ENCODE measurements at places on chromosomes 1 and 21.

DNA sequence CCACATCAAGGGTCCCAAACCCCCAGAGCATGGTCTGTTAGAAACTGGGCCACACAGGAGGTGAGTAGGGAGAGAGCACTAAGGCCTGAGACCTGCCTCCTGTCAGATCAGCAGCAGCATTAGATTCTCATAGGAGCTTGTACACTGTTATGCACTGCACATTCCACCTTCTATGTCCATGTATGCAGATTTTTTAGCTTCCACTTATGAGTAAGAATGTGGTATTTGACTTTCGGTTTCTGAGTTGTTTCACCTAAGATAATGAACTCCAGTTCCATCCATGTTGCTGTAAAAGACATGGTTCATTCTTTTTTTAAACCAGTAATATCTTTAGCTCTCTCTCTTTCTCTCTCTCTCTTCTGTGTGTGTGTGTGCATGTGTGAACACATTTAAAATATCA is 663 bp upstream of the GBP6 start:
- no peak for DNase-seq

GRCh38 chr21:17491716-17492414 is 21.0 kb upstream of the CXADR start:
- DNase-seq, result no peak

GRCh38 chr1:84298684-84299535 is 2.6 kb upstream of the SAMD13 start:
- DNase-seq, result peak; percentile 2

- no peak for DNase-seq
Observed at GRCh38 chr1:77680173-77680572, 2.3 kb downstream of the ZZZ3 start.

DNA sequence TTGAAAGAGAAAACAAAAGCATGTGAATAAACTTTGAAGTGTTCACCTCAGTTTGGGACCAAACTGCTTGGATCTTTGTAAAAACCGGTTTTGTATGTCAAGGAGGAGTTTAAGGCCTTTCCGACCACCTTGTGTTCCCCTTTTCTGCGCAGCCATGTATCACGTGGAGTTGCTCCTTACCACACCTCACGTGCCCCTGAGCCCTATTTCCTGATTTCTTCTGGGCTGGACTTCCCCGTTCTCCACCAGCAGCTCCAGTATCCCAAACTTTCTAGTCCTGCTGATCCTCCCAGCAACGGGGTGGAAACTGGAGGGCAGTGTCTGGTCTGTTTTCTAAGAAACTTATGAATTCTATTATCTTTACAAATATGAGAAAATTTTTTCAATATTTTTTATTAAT is 1.6 kb upstream of the SH3D21 start:
- DNase-seq, result no peak

DNA sequence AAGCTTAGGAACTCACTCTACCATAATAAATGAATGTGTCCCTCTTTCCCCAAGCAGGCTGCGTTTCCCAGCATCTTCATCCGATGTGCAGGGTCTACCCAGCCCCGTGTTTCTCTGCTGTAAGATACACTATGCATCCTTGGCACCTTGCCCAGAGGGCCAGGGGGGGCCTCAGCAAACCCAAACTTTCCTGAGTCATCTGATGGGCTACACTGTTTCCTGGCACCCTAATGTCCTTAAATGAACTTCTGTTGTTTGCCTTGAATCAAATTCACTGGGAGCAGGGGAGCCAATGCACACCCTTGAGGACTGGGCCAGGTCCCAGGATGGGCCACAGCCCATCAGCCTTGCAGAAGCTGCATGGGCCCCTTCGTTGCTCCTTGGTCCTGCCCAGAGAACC is 145.5 kb downstream of the IGSF21 start:
- DNase-seq, result no peak

DNA sequence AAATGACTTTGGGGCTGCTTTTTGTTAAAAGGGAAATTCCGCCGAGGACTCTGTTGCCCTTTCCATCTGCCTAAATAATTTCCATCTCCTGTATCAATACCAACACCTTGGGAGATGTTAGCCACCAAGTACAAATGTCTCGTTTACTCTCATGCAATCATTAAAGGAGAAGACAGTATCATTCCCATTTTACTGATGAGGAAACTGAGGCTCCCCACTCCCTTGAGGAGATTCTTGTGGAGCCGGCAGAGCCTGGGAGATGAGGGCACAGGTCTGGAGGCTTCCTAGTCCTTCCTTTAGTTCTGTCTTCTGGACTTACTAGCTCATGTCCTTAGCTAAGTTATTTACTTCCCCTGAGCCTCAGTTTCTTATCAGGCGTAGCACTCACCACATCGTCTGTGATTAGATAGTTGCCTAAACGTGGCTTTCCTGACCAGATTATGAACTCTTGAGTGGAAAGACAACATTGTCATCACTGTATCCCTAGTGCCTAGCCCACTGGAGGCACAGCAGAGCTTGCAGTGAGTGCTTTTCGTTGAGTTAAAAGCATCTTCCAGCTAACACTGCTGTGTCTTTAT is 81.6 kb downstream of the ADSS2 start:
- no peak for DNase-seq

DNA sequence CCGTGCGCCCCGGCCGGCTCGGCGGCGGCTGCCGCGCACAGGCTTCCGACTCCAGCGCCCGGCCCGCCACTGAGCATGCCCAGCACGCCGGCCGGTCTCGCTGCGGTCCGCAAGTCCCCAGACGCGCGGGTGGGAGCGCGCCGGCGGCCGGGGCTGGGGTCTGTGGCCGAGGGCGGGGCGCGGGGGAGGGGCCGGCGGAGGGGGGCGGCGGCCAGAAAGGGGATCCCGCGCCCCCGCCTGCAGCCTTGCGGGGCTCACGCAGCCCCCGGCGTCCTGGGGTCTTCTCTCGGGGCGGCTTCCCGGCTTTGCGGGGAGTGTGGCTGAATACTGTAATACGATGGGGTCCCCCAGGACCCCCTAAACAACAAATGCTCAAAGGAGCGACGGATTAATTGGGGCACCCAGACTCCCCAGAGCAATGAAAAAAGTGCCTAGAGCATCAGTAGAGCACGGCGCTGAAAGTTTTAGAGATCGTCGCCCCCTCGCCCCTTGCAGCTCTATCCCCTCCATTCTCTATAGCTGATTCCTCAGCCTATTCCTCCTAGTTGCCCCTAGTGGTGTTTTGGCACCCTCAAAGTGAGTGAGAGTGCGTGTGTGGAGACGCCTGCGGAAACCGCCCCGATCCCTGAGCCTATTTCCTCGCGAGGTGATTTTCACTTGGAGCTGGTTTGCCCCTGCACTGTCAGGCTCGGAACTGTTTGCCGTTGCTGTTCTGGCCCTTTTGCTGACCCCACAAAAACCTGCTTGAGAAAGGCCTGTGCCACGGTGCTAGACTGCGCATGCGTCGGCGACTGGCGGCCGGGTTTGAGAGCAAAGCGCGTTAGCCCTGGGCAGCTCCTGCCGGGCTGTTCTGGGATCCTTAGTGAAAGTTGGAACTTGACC is at the start of gene VAV3:
TSS of gene VAV3 (minus strand) at position 71 of the 882 bp plus-strand sequence. CDS start 311 bp downstream, outside the sequence.
- peak; percentile 11 for DNase-seq

- DNase-seq, result no peak
Observed at GRCh38 chr1:29478879-29479278, 242.6 kb downstream of the PTPRU start.

DNA sequence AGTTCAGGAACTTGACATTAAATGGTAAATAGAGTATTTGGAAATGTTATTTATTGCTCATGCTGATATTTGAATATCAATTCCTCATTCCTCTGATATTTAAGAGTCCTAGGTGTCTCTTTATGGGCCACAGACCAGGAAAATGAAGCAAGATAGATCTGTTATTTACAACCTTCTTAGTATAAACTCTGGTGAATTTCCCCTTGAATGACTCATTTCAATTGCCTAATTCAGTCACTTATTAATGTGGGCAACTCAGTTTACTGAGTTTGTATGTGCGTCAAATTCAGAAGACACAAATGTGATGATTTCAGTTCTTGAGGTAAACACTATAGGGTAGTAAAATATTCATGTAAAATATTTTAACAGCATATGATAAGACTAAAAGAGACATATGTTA is 1404.4 kb upstream of the PRMT6 start:
- DNase-seq, result no peak

- no peak for DNase-seq
Observed at GRCh38 chr1:156803086-156803851, 13.4 kb downstream of the SH2D2A start.

GRCh38 chr21:43603641-43604504 is 55.4 kb downstream of the HSF2BP start:
- no peak for DNase-seq

DNA sequence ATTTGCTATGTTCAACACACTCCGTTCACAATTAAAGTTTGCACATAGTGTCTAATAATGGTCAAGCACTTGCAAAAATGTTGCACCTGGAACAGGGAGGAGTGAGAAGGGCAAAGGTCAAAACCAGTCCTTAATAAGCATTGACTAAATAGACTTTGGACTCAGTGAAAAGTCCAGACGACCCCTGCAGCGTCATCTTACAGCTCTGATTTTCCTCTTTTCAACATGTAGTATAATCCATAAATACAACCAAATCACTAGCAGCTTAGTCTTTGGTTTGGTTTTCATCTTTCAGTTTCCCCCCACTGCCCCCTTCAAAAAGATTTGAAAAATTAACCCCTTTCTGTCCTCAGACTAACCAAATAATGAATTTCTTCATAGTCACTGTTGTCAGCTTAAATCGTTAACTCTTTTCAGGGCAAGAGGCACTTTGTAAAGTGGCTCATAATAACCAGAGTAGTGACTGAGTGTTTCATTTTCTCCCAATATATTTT is 290.3 kb downstream of the PTPRC start:
- no peak for DNase-seq

GRCh38 chr1:168609741-168610510 is 33.5 kb downstream of the XCL1 start:
- no peak for DNase-seq

DNA sequence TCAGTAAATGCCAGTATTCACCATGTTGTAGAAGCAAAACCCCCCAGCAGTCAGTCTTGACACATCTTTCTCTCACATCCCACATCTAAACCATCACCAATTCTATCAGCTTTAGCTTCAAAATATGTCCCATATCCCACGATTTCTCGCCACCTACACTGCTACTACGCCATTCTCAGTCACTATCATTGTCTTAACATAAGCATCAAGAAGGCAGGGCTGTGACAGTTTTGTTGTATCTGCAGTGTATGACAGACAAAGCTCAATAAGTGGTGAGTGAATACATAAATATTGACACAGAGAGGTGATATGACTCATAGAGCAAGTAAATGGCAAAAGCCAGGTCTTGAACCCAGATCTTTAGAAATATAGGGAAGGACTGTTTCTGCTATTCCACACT is 59.9 kb downstream of the JAK1 start:
- no peak for DNase-seq

DNA sequence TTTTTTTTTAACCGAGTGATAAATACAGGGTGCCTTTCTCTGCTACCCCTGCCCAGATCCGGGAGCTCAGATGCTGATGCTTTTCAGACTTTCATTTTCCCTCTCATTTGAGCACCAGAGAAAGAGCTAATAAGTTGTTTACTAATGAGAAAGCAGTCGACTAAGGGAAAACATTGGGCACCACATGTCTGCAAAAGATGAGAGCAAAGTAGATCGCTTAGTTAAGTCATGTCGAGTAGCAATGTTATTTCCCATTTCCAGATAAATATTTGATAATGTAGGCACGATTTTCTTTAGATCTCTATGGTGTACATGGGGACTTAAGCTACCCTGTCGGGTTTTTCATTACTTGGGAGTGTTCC is 1.2 kb downstream of the PKN2 start:
- no peak for DNase-seq

DNA sequence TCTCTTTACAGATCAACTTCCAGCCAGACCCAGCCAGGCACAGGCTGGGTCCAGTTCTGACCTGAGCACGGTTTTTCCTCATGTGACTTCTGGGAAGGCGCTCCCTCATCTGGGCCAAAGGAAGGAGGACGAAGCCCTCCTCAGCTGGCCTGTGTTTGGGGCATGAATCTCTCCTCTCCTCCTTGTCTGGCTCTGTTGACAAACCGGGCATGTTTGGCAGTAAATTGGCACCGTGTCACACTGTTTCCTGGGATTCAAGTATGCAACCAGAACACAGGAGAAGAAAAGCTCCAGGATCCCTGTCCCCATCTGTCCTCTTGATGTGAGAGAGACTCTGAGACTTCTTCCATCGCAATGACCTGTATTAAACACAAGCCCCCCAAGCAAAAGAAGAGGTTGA is 18.3 kb downstream of the NECAP2 start:
- no peak for DNase-seq

GRCh38 chr1:101262630-101263348 is 26.0 kb downstream of the S1PR1 start:
- no peak for DNase-seq

DNA sequence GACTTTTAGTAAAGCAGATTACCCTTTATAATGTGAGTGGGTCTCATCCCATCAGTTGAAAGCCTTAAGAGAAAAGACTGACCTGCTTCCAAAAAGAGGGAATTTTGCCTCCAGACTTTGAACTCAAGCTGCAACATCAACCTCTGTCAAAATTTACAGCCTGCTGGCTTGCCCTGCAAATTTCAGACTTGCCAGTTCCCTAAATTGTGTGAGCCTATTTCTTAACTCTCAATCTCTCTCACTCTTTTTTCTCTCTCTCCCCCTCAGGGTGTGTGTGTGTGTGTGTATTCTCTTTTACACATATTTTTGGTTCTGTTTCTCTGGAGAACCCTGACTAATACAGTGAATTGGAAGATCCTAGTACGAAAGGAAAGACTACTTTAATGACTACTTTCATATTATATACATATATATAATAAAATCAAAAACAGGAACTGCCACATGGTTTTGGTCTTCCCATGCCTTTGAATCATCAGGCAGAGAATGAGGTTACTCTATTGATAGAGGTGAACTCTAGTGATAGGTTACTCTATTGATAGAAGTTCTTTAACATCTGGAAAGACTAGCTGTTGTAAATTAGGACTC is 6.4 kb downstream of the OR2C3 start:
- DNase-seq, result no peak

- no peak for DNase-seq
Observed at GRCh38 chr1:168206111-168206510, 19.7 kb upstream of the SFT2D2 start.

- DNase-seq, result no peak
Observed at GRCh38 chr1:6090288-6090687, 44.6 kb downstream of the KCNAB2 start.

DNA sequence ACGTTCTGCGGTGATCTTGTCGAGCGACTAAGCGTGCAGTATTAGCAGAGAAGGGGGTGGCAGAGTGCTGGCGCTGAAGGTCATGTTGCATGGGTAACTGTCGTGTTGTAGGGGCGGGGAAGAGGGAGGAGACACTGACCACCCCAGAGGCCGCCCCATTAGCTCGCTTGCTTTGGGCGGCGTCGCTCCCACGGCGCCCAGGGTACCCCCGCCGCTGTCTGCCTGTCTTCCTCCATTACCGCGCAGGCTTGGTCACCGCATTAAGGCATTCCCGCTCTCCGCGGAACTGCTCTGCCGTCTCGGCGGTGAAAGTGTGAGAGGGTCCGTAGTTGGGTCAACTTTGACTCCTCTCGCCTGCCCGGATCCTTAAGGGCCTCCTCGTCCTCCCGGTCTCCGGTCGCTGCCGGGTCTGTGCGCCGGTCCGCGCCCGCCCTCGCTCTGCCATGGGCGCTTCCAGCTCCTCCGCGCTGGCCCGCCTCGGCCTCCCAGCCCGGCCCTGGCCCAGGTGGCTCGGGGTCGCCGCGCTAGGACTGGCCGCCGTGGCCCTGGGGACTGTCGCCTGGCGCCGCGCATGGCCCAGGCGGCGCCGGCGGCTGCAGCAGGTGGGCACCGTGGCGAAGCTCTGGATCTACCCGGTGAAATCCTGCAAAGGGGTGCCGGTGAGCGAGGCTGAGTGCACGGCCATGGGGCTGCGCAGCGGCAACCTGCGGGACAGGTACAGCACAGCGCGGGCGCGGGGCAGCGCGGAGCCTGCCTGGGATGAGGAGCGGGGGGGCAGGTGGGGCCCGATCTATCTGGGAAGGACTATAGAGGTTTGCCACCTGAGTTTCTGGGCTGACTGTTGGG is at the start of gene MTARC2:
TSS of gene MTARC2 (plus strand) at position 234 of the 846 bp plus-strand sequence. CDS start at position 444, 210 bp downstream.
- DNase-seq, result no peak

Data from activated T-helper 1 cell treated with anti-CD3 and anti-CD28 coated beads, Interleukin-2, amount 50 U/mL, for 16 hours (primary cell).